ENCODE measurements at places on chromosomes 5 and 9. TPM values are rescaled to one million over a fixed set of nuclear protein-coding genes. Genes with fewer than 3 reads are reported as not detected.

DNA sequence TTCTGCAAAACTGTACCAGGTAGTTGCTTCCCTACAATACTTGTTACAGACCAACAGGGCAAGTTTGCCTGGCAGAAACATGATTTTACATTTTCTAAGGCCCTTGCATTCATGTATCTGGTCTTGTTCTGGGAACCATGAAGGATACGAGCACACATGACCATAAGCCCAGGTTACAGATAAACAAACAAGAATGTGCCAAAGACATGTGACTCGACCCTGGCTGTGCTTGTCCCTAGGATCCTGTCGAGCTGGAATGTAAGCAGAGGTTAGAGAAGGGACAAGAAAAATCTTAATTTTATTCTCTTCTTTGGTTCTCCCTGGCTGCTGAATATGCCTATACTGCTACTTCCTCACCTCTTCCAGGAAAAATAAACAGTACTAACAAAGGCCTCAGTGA, 32.5 kb downstream of the PTCH1 start:
- no peak for DNase-seq

LOX gene
- 1.4 TPM for total RNA-seq

CDH6 gene
- 233 TPM for total RNA-seq

- no peak for DNase-seq
Measured at GRCh38 chr5:79727451-79728355, 38.1 kb downstream of the CMYA5 start.

ALDOB gene
- not detected for total RNA-seq

- DNase-seq = no peak
Measured at GRCh38 chr5:122942164-122942914, 94.2 kb downstream of the PPIC start.
